ENCODE measurements at places on chromosomes 1 and 21.

DNA sequence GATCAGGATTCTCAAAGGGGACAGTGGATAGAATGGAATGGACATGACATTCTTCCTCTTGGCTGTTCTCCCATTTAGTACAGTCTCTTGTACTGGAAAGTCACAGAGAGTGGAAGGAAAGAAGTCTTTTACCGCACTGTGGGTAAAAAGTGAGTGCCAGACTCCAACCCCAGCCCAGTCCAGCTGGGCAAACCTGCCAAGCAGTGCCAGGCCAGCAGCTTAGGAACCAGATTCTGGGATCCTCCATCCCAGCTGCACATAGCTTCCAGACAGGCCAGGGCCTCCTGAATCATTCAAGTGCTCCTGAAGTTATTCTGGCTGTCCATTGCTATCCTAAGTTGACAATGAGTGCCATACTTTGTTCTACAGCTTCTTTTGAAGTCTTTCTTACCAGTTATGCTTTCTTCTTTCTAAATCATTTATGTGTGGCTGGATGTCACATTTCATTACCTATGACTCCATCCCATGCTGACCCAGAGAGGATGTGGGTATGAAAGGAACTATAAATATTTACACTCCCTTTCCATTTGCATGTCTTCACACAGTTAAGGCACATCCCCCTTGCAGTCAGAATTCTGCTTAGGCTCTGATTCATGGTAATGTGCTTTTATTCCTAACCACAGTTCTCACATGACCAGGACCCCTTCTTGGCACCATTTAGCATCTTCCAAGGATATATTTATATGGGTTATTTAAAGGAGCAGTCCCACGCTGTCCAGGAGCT is 88.9 kb downstream of the AK5 start:
- DNase-seq, result no peak

- no peak for DNase-seq
Measured at GRCh38 chr1:116971258-116971860, 30.2 kb upstream of the CD101 start.

DNA sequence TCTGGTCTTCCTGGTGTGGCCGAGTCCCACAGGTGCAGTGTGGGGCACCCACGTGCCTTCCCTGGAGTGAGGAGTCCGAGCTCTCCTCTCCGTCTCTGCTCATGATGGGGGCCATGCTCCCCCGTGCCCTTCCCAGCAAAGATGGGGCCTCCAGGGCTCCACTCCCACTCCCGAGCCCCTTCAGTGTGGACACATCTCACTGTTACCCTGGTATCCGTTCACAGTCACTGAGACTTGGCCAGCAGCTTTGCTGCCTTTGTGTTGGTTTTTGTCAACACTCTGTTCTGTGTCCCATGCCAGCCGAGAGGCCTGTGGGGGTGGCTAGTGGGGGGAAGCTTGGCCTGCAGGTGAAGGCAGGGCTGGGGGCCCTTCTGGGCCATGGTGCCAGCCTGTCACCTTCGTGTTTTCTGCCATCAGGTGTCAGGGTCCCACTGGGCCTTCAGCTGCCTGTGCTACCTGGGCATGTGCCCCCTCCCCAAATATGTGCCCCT is 46.9 kb upstream of the POFUT2 start:
- DNase-seq, result no peak

DNA sequence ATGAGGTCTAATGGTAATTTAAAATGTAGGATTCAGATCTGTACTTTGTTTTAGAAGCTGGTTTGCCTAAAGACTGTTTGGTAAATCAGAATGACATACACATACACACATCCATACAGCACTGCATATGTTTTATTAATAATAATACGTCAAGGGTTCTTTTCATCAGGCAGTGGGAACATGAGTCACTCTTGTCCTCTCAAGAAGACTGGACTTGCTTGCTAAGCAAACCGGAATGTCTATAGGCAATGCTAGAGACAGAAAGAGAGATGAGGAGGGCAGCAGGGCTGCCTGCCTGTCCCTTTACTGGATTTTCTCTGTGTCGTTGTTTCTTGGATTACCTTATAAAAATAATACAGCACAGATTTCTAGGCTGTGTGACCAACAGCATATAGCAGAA is 119.1 kb upstream of the GALNT2 start:
- no peak for DNase-seq

DNA sequence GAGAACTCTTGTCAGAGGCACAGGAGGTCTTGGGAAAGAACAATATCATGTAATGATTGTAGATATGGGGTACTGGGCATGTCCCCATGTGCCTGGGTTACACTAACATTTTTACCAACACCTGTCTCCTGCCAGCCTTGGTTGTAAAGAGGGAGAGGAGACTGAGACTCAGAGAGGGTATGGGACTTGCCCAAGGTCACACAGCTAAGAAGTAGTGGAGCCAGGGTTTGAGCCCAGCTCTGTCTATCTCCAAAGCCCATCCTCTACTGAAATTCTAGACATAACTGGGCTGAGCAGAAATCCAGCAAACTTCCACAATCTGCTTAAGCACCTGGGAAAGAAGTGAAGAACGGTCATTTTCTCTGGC is 2.6 kb upstream of the THEMIS2 start:
- DNase-seq, result no peak

GRCh38 chr21:44753357-44753756 is 42.0 kb upstream of the TSPEAR start:
- peak; percentile 73 for DNase-seq

GRCh38 chr21:38524168-38525153 is 26.2 kb upstream of the ERG start:
- DNase-seq, result no peak

DNA sequence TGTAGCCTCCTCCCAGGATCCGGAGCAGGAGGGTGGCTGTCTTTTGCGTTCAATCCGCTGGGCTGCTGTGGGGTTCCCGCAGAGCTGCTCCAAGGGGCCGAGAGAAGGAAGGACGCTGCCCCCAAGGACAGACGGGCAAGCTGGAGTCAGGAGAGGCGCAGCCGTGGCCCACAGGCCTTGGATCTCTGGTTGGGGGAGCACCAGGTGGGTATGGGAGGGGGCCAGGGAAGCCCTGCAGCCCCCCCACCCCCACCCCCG is 15.9 kb upstream of the SKI start:
- no peak for DNase-seq

GRCh38 chr1:175820456-175821025 is 77.1 kb upstream of the TNR start:
- no peak for DNase-seq

DNA sequence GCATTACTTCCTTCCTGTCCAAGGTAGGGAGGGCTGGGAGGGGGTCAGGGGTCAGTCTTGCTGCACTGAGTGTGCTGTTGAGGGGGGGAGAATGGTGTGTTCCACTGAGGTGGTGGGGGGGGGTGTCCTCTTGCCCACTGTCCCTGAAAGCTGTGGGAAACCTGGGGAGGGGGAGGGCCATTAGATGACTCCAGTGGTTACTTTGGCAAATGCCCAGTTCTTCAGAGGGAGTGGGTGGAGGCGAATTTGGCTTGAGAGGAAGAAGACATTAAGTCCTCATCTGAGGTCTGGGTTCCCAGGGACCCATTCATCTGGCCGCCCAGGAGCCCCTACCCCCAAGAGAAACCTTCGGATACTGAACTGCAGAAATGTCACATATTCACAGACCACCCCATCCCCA is 36.2 kb downstream of the MEF2D start:
- no peak for DNase-seq

DNA sequence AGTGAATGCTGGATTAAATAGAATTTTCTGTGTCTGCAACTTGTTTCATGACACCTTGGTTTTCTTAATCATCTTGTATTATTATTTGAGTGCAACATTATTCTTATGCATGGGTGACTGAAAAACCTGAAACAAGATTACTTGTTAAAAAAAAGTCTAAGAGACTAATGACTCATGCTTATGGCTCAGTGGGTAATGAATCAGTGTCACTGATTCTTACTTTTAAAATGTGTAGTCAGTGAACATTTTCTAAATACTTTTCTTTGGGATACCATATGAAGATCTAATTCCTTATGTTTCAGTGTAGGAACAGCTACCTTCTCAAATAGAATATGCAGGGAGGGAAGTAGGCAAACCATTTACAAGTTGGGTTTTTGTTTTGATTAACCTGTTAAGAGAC is 65.5 kb downstream of the PRKAA2 start:
- no peak for DNase-seq

DNA sequence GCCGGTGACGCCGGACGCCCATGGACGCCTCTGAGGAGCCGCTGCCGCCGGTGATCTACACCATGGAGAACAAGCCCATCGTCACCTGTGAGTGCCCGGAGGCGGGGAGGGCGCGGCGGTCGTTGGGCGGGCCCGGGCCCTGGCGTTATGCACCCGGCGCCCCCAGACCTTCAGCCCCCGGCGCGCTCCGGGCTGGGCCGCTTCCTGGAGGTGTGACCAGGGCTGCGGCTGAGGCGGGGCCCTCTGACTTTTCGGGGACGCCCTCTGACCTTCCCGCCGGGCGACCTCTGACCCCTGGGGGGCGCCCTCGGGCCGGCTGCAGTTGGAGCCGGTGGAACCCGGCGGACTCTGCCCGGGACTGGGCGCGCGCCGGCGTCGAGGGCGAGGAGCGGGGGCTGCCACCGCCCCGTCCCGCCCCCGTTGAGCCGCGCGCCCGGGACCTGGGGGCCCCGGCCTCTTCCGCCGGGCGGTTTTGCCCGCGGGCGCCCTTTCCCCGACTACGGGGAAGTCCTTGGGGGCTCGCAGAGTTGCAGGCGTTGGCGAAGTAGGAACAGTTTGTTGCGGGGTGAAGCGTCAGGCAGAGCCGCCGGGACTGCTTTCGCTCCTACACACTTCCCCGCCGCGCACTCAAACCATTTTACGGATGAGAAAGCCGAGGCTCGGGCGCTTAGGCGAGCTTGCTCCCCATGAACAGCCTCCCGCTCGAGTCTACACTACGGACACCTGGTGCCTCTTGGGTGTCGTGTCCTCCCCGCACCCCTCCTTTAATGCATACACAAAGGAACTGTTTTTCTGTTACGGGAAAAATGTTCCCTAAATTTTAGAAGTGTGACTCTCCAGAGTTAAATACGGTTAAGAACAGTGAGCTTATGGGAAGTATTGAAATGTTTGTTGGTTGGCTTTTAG is 618 bp downstream of the TRAPPC10 start:
- peak; percentile 48 for DNase-seq

- DNase-seq, result no peak
Measured at GRCh38 chr1:206554211-206554610, 46.9 kb downstream of the RASSF5 start.

DNA sequence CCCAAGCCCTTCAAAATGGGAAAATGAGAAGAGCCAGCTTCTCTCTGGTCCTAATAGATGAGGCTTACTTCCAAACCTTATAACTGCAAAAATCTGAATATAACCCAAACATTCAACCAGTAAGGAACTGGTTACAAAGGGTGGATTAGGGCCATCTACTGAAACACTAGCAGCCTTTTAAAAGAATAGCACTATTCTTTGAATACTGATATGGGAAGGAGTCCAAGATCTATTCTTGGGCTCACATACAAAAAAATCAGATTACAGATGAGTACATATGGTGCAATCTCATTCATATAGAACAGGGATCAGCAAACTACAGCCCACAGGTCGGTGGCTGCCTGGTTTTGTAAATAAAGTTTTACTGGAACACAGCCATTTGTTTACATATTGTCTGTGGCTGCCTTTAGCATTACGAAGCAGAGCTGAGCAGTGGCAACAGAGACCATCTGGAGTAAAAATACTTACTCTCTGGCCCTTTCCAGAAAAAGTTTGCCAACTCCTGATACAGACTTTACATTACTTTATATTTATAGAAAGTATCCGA is 167.7 kb downstream of the ZSCAN20 start:
- DNase-seq, result no peak

- no peak for DNase-seq
Measured at GRCh38 chr1:21531241-21531640, 22.0 kb downstream of the ALPL start.

DNA sequence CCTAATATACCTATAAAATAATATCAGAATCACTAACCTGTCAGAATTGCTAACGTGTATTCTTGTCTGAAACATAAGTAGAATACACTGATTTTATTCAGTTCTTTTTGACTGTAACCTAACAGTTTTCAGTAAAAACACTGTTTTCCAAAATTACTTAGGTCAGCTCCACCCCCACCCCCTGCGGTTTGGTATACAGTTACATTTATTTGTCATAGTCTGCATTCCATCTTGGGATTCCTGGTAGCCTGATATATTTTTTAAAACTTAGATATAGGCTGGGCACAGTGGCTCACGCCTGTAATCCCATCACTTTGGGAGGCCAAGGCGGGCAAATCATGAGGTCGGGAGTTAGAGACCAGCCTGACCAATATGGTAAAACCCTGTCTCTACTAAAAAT is 19.8 kb upstream of the ABCD3 start:
- DNase-seq, result no peak

GRCh38 chr1:245715291-245715701 is 560.5 kb downstream of the KIF26B start:
- DNase-seq, result no peak

DNA sequence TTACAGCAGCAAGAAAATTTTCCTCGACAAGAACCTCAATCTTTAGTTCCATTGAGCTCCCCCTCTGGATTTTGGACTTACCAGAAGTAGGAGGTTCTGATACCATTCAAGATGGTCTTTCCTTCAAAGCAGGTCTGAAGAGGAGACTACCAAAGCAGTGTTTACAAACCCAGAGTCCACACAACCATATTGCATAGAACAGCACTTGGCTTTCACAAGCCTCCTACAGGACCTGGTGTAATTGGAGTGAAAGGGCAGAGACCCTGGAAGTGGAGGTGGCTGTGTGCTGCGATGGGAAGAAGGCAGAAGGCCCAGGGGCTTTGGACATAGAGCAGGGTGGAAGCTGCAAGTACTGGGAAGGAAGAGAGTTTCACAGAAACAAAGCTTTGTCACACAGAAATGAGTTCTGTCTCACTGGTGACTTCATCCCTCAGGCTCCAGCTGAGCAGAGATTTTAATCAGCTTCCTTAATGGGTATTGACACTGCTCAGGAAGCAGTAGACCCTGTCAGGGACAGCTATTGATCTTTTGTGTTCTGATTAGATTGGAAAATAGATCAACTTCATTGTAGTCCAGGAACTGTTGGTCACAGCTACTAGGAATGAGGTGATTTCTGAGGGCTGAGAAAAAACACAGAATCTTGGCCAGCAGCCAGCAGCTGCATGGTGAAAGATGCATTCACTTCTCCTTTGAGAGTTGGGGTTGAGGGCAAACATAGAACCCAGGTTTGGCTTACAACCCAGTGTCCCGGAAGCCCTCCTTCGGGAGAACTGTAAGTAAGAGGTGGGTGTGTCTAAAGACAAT is 124.0 kb downstream of the SYT2 start:
- DNase-seq, result no peak

GRCh38 chr1:193103759-193104501 is 1.3 kb downstream of the GLRX2 start:
- DNase-seq, result no peak

DNA sequence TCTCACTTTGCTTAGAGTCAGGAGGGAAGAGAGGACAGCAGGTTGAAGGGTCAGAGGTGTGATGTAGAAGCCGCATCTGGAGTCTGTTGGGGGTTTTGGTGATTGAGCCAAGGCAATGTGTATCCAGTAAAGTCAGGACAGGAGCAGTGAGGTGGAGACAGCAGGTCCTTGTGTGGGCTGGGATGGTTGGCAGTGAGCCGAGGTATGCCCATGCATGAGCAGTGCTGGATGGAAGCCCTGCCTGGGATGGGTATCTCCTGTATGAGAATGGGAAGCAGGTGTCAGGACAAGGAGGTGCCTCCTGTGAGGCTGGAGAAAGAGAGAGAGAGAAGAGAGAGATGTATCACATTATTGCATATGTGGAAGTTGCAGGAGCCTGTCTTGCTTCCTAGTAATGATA is 90.0 kb downstream of the OBSCN start:
- DNase-seq, result no peak

Measured in posterior cingulate gyrus (tissue), 11 donors.